ENCODE measurements at places on chromosomes 1 and 21.

DNA sequence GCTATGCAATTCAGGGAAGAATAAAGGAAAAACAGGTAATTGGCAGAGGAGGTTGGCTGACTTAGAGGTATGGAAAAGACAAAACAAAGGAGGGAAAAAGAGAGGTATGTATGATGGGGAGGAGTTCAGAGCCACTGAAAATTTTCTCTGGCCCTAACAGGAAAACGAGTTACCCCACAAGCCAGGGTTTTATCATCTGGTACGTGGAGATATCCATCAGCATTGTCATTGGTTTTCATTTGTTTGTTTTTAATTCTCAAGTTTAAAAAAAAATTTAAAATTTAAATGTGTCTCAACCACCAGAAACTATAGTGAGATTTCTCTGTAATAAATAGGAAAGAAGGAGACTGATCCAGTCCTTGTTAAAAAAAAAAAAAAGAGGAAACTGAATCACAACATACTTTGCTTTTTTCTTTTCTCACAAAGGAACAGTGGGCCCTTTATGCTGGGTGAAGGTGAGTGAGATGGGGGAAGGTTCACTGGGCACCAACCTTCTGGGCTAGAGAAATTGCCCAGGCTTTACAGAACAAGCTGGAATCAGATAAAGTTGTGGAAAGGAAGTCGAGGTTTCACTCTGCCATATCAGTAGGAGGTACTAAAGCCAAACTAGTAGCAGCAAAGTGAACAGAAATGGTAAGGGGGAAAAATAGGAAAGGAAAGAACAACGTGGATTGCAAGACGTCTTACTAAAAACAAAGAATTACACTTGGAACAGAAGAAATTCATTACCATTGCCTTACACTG is 2.7 kb downstream of the IFNAR2 start:
- no peak for DNase-seq

GRCh38 chr1:223328566-223328965 is 35.4 kb downstream of the SUSD4 start:
- DNase-seq, result no peak

GRCh38 chr1:154489695-154490274 is 12.2 kb upstream of the TDRD10 start:
- DNase-seq, result no peak

GRCh38 chr1:233503366-233503954 is 110.4 kb upstream of the KCNK1 start:
- no peak for DNase-seq

- no peak for DNase-seq
Observed at GRCh38 chr1:109919303-109919702, 8.7 kb downstream of the CSF1 start.

DNA sequence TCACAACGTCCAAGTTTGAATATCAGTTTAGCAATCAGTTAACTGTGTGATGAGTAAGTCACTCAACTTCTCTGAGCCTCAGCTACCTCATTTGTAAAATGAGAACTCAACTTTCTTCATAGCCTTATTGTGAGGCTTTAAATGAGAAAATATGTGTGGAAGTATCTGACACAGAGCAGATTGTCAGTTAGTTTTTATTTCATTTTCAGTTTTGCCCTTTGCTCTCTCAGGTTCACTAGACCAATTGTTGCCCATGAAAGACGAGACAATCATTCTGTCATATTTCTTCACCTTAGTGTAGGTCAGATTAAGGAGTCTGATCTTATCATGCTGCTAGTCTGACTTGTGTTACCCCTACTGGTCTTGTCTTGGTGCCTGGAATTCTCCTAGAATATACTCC is 232.8 kb upstream of the PTBP2 start:
- DNase-seq, result no peak

- DNase-seq, result no peak
Observed at GRCh38 chr1:62382658-62382955, 54.2 kb upstream of the USP1 start.

- peak; percentile 2 for DNase-seq
Observed at GRCh38 chr1:57637155-57637554, 213.3 kb upstream of the DAB1 start.

DNA sequence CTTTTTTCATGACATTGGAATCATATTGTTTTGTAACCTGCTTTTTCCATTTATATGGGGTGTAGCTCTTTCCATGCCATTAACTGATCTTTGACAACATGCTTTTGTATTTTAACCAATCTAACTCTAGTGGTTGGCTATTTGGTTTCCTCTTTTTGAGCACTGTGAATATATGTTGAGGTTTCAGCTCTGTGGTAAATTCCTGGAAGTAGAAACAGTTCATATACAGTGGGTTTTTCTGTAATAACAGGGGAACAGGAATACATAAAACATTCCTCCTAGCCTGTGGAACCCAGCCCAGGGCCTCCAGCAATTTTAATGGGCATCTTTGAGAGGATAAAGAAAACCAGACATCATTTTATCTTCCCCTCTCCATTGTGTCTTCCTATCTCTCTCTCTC is 17.4 kb downstream of the AZIN2 start:
- DNase-seq, result no peak

GRCh38 chr1:90114521-90115141 is 119.7 kb downstream of the ZNF326 start:
- peak; percentile 71 for DNase-seq
